Activated CD8-positive, alpha-beta memory T cell treated with anti-CD3 and anti-CD28 coated beads for 1 hour (primary cell): ENCODE measurements at places on chromosomes 5 and 9.

DNA sequence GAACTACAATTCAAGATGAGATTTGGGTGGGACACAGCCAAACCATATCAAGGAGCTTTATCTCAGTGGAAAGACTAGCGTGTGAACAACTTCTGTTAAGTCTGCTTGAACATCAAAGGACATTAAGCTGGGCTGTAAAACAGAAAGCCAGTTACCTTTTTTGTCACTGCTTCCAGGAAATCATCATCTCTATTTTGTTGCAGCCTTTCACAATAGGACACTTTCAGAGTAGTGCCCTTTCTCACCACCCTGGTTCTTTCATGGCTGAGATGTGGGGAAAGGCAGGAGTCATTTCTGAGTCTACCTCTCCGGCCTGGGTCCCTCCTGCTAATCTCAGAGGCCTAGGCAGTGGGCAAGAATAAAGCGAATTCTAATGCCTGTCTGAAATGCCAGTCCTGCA lies 96.2 kb upstream of the PPP1R2B start:
- DNase-seq = no peak

- no peak for DNase-seq
These were observed 465.5 kb downstream of the DNAH5 start for GRCh38 chr5:13478831-13479465.

DNA sequence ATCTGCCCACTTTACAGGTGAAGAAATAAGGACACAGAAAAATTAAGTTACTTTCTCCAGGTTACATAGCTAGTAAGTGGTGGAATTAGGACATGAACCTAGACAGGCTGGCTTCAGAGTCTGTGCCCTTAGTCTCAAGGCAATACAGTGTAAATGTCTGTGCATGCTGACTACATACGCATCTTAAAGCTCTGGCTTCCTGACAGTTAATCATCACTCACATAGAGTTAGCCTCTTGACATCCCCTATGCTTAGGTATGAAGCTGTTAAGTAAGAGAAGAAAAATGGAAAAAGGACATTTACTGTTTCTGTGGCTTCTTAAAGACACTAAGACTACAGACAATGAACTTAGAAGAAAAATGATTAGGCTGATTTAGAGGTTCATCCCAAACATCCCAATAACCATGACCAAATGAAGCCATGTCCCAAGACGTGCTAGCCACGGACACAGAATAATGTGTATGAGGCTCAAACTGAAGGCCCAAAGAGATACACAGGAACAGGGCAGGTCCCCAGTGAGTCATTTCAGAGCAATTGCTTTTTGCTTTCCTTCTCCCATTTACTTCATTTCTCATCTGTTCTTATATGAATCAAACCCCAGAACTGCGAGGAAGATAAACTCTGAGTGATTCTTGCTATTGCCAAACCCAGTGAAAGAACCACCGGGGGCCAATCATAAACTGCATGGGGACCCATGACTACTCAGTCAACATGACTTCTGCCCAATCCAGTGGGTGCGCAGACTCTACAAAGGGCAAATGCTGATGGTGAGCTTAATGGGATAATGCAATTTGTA lies 100.0 kb upstream of the IFNK start:
- DNase-seq = no peak

DNA sequence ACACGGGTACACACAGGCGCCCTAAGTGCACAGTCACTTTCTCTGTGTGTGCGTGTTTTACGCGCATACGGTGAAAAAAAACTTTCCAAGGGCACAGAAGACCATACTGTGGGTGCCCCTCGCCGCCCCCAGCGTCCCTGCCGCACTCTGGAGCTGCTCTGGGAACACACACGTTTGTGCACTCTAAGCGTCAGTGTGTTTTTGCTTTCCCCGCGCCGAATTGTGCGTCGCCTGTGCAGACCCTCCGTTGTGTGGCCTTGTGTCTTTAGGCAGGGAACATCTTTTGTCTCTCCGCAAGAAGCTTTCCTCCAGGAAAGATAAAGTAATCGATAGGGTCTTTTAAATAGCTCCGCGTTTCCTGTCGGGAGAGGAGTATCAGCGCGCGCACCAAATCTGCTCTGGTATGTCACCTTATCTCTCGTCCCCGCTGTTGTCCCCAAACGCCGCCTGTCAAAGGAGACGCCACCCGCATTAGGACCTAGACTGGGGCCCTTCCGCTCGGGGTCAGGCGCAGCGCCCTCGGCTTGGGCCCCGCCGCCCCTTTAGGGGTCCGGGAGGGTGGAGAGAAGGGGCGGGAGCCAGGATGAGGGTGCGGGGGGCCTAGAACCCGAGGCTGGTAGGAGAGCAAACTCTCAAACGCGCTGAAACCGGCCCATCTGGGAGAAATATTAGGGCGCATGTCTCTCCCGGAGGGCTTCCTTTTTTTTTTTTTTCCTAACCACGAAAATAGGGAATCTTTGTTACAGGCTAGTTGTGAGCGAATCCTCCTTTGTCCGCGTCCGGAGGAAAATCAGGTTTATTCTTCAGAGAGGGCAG lies 10.5 kb upstream of the NKX2-5 start:
- no peak for DNase-seq

DNA sequence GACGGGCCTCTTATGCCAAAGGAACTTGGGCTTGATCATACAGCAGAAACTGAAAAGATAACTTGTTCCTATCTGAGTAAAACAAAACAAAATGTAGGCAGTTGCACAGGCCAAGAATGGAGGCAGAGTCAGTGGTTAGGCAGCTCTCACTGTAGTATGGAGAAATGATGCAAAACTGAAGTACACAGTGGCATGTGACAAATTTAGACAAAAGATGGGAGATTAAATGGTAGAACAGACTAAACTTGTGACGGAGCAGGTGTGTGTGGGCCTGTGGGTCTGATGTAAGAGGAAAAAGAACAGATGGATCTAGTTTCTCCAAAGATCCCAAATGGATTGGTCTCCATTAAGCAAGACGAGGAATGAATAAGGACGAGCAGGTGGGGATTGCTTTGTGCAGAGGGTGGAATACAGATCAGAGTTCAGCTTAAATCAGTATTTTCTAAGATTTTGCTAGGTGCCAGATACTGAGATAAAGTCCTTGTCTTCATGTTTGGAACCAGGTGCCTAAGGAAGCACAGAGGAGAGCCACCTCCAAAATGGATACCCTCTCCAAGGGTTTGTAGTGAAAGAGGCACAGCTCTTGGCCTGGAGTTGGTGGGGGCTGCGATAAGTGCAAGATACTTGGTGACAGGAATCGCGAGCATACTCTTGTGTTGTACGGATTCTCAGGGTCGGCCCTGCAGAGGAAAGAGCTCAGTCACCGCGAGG lies 722 bp upstream of the DCP2 start:
- DNase-seq = no peak

GRCh38 chr5:2917093-2917492 lies 165.6 kb upstream of the IRX2 start:
- DNase-seq = no peak

DNA sequence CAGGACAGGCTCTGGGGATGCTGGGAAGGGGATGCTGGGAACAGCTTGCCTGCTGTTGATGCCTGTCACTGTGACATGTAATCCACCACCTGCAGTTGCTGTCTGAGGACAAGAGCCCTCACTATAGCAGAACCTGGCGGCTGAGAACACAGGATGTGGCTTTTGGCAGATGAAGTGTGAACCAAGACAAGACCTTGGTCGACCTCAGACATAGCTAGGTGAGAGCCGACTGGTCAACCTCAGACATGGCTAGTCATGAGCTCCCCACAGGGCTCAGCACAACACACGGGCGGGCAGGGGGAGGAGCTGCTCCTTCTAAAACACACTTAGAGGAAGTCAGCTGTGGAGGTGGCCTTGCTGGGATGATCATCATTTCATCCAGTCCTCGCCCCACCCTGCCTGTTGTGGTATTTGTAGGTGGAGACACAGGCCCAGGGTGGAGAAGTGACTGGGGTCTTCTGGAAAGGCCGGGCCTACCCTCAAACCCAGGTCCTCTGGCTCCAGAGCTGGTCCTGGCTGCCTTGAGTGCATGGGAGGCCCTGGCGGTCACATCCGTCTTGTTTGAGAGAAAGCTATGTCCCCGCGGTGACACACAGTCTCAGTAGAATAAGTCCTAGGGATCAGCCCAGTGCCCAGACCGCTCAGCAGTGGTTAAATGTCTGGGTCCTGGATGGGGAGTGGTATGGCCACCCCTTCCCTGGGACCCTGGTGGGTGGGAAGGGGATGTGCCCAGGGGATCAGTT lies 6.1 kb downstream of the SUSD3 start:
- DNase-seq = peak; percentile 68

DNA sequence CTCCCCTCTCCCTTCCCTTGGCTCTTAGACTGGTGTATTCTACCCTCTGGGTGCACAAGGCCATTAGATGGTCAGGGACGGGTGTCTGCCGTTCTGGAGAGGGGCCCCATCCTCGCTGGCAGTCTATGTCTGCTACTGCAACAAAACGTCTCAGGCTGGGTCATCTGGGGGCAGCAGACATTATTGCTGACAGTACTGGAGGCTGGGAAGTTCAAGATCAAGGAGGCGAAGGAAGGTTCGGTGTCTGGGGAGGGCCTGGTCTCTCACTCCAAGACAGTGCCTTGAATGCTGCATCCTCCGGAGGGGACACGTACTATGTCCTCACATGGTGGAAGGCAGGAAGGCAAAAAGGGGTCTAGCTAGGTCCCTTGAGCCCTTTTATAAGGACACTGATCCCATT lies 93.4 kb upstream of the COL5A1 start:
- no peak for DNase-seq

GRCh38 chr5:131496400-131496713 lies 138.7 kb downstream of the RAPGEF6 start:
- no peak for DNase-seq

DNA sequence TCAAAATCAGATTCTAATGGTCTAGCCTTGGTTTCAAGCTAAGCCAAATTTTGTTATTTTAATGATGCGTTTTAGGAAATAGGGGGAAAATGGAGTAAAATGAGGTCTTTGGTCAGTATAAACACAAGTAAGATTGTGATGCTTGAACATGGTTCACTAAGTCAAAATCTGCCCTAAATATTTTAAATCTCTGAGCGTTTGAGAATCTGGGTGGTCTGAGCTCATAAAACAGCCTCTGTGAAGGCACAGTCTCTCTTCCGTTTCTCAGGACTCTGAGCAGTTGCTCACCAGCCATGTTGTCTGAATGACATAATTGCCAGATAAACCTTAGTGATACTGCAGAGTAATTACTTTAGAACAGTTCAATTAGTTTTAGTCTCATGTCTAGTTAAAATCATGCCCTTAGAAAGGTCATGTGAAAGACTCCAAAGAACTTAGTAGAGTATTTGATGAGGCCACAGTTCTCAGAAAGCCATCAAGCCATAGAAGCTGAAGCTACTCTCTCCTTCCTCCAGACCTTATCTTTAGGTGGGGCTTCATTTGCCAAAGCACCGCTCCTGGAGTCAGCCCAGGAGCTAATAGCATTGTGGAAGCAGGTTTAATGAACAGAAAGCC lies 257.1 kb upstream of the MAP3K1 start:
- no peak for DNase-seq

DNA sequence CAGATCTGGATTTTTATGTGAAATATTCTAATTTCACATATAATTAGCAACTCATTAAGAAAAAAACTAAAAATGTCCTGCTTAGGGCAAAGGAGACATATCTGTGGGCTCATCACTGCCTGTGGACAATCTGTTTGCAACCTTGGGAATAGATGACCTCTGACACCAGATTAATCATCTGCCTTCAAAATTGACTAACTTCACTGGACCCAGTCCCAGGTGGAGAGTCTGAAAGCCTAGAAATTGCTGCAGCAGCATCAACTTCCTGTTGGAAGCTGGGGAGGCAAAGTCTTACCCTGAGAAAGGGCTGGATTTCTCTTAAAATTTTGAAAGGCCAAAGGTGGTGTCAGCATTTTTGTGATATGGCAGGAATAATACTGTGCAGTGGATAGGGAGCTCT lies 76.3 kb upstream of the TNC start:
- DNase-seq = no peak

GRCh38 chr5:78541086-78541654 lies 107.4 kb downstream of the LHFPL2 start:
- DNase-seq = no peak

DNA sequence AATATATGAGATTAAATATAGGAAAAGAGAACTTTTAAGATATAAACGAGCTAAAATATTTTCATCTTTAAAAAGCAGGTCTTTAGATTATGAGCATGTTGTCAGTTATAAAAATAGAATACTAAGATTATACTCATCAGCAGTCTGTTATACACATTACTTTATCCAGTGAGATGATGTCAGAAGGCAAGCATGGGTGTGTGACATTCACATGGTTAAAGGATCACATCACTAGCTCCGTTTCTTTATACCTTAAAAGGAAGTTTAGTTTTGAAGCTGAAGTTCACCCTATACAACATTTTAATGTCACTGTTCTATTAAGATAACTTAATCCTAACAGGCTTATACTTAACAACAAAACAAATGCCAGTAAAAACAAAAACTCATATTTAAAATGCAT lies 59.6 kb downstream of the RICTOR start:
- no peak for DNase-seq

DNA sequence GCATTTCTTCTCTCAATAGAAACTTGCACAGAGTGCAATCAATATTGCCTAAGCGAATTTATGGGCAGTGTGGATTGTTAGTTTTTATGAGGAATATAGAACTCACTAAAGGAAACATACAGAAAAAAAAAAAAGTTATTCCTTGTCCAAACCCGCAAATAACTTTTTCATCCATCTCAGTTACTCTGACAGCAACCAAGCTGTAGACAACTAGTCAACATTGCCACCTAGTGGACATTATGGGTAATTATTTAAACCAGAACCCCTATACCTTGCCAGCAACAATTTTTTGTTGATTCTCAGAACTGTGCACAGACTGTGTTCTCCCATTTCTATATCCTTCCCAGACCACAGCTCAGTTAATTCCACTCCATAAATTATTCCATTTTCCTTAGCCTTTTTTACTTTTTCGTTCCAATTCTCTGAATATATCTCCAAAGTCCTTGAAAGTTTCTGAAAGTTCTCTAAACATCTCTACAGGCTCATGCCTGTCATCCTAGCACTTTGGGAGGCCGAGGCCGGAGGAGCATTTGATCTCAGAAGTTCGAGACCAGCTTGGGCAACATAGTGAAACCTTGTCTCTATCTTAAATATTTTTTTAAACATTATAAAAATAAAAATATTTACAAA lies 2.6 kb upstream of the AFAP1L1 start:
- no peak for DNase-seq

- no peak for DNase-seq
These were observed 518.9 kb downstream of the PRELID2 start for GRCh38 chr5:145316282-145316681.

- DNase-seq = no peak
These were observed 66.0 kb upstream of the RNU6ATAC start for GRCh38 chr9:134230092-134230941.

DNA sequence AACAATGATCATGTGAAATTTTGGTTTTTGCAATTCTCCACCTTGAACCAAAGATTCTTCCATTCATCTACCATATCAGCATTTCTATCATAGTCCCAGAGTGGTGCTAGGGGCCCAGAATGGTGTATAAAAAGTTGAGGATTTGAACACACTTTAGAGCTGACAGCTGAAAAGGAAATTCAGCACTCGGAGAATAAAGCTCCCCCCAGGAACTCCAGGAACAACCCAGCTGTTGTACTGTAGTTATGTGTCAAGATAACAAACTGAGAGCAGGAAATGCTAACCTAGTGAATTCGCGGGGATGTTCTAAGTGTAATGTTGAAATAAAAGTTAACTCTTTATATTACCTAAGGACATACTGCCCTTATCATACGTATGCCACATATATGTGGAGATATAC lies 216.7 kb downstream of the NFIB start:
- DNase-seq = no peak
